ENCODE measurements at places on chromosomes 11 and 22.

DNA sequence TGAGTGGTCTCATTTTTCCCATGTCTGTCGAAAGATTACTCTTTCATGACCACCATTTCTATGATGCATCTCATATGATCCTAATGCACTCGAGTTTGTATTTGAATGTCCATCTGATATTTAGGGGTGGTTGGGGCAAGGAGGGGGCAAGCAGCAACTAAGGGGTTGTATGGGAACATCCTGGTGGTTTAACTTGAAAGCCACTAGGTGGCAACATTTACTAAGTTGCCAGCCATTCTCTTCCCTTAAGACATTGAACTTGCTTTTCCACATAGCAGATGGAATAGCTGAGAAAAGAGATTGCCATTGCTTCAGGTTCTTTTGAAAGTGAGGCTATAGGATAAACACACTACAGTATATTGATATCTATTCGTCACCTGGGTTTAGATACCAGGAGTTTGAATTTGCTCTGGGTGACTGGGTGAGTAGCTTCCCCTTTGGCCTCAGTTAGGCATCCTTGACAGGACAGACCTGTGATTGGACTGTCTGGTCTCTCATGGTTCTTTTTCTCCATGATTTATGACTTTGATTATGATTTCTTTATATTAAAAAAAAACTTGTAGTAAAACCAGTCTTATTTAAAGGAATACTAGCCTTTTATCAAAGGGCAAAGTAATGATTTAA is 32.4 kb downstream of the NF2 start:
- DNase-seq, result no peak

- DNase-seq, result no peak
Observed at GRCh38 chr11:70872955-70873735, 379.2 kb downstream of the SHANK2 start.

DNA sequence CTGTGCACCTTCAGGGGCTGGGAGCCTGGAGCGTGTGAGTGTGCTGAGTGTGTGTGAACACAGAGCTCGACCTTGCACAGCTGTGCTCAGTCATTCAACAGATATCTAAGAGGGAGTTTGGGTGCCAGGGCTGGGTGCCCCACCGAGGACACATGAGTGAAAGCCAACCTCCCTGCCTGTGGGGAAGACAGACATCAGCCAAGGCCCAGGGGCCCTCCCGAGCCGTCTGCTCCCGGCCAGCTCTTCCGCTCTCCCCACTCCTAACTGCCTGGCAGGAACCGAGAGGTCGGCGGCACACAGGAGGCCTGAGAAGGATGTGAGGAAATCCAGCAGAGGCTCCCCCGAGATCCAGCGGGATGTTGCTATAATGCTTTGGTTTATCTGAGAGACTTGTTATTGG is 32.0 kb downstream of the CERK start:
- DNase-seq, result no peak

GRCh38 chr11:32152216-32152615 is 61.3 kb downstream of the RCN1 start:
- no peak for DNase-seq

- no peak for DNase-seq
Observed at GRCh38 chr22:50007057-50007511, 5.5 kb downstream of the IL17REL start.

- DNase-seq, result no peak
Observed at GRCh38 chr22:26945565-26945964, 288.2 kb downstream of the MIAT start.

- no peak for DNase-seq
Observed at GRCh38 chr11:106344394-106344793, 266.9 kb downstream of the AASDHPPT start.

DNA sequence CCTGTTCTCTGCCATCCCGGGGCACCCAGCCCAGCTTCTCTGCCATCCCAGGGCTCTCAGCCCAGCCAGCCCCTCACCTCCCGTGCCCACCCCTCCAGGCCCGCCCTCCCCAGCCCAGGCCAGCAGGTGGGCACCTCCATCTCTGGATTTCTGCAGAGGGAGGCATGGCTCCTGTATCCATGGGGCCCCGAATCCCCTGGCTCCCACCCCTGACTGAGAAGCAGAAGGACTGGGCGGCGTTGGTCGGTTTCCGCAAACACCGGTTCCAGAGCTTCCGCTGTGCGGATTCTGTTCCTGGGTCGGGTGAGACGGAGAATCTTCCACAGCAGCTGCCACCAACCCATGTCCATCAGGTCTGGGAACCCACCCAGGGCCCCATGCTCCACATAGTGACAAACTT is 240.3 kb downstream of the BRD1 start:
- no peak for DNase-seq

GRCh38 chr22:48099671-48100070 is 1337.2 kb downstream of the TBC1D22A start:
- DNase-seq, result no peak
